ENCODE measurements at places on chromosomes 7 and 10.

DNA sequence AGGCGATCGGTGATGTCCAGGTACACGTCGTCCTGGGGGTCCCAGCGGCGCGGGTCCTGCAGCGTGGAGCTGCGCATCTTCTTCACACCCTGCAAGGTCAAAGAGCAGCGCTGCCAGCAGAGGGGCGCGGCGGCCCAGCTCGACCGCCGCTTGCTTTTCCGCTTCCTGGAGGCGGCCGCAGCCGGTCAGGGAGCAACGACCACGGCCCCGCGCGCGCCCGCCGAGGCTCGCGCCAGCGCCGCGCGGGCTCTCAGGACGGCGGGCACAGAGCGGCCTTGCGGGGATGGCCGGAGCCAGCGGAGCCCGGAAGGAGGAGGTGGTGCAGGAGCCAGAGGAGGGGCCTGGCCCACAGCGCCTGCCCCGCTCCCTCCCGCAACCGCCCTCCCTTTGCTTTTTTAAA, 76.4 kb upstream of the CDC14C start:
- DNase-seq: no peak

GRCh38 chr10:71467161-71467560, 70.4 kb downstream of the CDH23 start:
- no peak for DNase-seq

DNA sequence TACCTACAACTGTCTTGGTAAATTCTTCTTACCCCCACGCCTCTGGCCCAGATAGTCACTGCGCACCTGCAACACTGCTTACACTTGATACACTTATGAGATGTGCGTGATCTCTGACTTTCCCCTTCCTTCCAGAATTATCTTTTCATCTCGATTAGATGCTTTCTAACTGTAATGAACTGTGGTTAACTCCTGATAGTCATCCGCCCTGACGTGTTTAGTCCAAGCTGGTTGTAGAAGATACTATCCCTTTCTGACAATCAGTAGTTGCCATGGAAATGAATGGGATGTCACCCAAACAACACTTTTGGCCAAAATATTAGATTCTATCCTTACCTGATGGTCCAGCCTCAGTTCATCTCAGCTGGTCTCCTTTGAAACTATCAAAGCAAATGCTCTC, 241.5 kb downstream of the ADAM12 start:
- no peak for DNase-seq

DNA sequence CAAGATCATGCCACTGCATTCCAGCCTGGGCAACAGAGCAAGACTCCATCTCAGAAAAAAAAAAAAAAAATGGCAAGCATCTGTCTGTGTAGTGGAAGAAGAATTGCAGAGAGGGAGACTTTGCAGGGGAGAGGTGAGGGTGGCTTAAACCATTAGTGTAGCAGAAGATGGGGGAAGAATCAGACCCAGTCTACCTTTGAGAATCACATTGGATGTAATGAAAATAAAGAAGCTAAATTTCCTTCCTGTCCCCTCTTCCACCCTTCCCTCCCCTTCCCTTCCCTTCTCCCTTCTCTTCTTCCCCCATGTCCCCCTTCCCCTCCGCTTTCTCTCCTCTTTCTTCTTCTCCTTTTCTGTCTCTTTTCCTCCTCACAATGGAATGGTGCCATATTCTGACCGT, 180.8 kb upstream of the SVIL start:
- no peak for DNase-seq

GRCh38 chr7:67429735-67430134, 433.1 kb downstream of the TYW1 start:
- DNase-seq: no peak

DNA sequence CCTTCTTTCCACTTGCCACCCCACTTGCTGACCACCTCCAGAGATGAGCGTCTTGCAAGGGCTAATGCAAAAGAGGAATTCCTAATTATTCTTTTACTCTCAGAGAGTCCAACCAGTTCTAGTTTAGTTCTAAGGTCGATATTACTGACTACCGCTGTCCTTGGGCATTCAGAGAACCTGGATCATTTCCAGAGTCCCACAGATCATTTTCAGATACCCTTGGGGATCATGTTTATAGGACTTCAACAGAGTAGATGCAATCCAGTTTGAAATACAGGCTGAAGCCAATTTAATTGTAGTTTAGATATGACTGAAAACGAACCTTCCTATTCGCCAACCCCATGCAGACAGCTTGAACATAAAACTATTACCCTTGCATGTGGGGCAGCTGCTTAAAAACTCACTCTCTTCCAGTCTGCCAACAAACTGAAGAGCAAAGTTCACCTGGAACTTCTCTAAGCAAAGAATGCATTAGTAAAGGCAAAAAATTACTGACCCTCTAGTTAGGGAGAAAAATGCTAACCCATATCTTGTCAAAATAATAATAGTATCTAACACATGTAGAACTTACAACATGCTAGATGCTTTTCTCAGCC, 22.4 kb downstream of the CFAP69 start:
- no peak for DNase-seq

DNA sequence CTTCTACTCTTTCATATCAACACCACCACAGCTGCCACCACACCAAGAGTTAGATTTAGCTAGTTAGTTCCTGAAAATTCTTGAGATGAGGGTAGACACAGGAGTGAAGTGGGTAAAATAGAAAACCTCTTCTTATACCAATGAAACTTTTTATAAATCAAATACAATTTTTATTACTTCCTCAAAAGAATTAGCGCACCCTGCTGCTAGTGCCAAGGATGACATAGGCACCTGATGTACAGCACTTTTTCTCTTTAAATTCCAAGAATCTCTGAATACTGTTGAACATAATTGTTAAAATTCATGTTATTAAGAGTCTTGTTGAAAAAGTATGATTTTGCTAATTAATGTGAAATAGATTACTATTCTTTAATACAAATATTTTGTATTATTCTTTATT, 11.4 kb downstream of the ZWINT start:
- DNase-seq: no peak

DNA sequence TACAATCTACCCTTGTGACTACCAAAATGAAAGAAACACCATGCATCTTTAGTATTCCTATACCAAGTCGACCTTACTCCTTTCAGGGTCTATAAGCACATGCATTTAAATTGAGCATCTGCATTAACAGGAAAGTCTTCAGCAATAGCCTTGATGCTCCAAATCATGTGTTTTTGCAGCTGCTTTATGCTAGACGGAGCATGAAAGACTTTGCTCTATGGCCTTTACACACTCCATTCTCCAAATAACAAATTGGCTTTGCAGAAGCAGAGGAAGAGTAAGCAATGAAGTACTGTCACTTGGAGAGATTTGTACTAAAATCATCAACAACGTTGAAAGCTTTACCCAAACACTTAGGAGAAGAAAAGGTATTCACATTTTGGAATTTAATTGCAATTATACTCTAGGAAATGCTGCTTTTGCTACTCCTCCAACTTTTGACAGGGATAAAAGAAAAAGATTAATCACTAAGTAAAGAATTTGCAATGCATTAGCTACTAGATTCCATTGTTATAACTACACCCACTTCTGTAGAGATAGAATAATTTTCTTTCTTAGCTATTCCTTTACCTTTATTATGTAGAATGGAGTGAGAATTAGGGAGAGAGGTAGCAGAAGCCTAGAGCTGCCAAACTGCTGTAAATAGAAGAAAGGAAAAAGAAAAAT, 131.8 kb downstream of the SEMA3E start:
- DNase-seq: no peak

GRCh38 chr10:8543361-8544056, 489.0 kb downstream of the GATA3 start:
- no peak for DNase-seq

GRCh38 chr10:71770789-71771188, 2.5 kb downstream of the VSIR start:
- DNase-seq: no peak

GRCh38 chr7:4479367-4480039, 202.6 kb upstream of the FOXK1 start:
- DNase-seq: peak; percentile 50

DNA sequence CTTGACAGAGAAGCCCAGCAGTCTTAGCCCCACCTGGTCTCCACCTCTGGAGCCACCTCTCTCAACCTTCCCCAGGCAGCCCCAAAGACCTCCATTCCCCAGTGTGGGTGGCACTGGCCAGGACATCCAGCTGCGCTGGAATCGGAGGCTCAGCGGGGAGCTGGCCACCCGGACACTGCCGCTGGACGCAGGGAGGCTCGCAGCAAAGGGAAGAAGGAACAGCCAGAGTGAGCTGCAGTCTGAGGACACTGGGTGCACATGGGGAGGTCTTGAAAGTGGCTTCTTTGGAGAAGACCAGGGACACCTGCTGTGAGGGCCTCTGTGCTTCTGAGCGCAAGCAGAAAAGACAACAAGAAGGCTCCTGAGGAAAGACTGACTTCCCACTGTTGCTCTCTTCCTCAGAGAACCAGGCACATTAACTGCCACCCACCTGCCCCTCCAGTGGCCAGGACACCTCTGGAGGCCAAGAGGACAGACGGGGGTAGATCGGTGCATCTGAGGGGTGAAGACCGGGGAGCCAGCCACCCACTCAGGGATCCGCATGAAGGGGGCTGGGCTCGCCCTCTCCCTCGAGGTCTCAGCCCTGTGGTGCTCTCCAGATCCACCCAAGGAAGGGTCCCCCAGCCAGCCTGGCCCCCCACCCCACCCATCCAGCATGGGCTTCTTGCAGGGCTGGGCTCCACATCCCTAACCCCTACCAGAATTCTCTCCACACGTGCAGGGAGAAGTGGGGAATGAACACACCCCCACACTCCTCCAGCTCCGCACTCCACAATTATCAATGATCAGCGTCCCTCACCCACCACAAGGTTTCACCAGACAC, 1.8 kb downstream of the CAMK2B start:
- no peak for DNase-seq

- peak; percentile 40 for DNase-seq
Observed at GRCh38 chr10:74039561-74040145, 41.7 kb downstream of the VCL start.

DNA sequence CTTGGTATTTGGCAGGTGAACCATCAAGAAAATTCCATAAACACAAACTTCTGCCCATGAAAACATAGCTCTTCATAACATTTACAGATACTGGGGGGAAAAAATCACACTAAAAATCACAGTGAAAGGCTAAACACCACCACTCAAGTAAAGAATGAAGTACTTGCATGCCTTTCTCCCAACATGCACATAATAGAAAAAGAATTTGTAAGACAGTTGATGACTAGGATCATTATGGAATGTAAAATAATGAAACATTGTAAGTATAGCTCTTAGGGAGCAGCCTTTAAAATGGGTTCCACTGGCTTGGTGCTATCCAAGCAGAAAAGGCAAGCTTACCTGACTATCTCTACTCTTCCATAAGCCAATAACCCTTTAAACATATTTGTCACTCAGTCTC, 299.9 kb upstream of the LRRN3 start:
- DNase-seq: peak; percentile 48

DNA sequence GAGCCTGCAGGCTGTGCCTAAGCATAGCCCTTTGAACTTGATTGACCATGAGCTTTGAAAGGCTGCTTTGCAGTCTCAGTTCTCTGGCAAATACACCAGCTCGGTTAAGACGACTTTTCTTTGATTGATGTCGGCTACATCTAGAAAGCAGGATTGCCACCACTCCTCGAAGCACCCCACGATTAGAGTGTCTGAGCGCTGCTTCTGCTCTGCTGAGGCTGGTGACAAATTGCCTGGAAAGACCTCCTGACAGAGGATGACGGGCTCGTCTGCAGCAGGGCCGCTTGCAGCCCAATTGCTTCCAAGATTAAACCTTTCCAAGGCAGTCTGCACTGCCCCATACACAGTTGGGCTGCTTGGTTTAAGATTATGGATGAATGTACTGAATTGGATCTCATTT, 182.0 kb downstream of the CUX1 start:
- DNase-seq: no peak

DNA sequence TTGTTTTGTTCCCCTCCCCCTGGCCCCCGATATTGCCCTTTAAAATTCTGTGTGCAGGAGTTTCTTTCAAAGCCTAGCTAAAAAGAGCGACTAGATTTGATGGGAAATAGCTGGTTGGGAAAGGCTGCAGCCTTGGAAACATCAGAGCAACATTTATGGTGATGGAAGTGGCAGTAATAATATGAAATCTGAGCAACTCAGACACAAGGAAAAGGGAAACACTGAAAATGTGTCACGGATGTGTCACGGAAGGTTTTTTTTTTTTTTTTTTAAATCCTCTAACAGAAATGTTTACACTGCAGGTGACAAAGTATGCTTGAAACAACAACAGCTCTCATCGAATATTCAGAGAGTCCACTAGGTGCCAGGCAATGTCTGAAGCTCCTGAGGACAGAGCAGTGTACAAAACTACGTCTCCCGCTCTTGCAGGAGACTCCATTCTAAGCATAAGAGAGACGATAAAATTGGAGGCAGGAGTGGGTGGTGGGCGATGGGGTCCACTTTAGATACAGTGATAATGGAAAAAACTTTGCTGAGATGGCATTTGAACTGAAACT, 143.0 kb downstream of the RSU1 start:
- DNase-seq: no peak

- peak; percentile 21 for DNase-seq
Observed at GRCh38 chr10:100502926-100503494, 16.7 kb downstream of the SEC31B start.

DNA sequence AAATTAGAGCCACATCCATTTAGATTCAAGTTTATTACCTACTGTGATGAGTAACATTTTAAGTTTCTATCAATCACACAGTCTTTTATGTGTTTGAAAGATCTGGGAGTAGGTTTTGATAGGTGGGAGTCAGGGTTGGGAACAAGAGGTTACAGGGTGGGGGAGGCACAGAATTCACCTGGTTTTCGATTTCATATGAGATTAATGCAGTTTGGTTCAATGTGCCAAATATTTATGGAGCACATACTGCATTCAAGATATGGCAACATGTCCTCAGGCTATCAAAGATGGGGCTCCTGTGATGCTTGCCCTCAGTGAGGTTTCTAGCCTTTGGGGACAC, 564.1 kb downstream of the SUGCT start:
- DNase-seq: no peak

GRCh38 chr7:123601530-123601929, at the start of gene ASB15:
ASB15 (plus strand) TSS chr7:123601821; CDS start chr7:123614503, 12,682 bp downstream.
- no peak for DNase-seq

GRCh38 chr10:78524941-78525340, 491.3 kb downstream of the RPS24 start:
- DNase-seq: no peak

DNA sequence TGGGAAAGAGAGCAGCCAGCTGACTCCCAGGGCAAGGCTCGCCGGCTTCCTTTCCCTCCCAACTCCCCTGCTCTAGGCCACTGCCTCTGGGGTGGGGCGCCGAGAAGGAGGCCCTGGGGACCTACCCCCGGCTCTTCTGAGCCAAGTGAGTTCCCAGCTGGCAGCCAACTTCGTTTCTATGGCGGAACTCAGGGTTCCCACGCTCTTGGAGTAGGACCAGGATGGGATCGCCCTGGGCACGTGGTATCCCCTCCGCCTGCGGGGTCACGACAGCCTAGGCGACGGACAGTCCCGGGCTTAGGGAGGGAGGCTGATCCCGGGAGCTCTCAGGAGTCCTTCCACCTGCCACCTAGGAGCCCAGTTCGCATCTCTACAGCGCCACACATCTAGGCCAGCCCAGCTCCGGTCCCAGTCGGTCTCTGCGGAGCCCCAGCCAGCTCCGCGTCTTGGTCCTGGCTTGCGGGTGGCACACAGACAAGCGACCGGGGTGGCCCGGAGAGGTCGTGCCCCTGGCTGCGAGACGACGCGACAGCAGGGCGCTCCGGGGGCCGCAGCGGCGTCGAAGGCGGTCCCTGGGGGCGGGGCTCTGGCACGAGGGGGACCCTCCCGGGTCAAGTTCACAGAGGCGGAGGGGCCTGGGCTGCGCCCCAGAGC, 20.5 kb upstream of the GATA3 start:
- DNase-seq: no peak

Measured in fibroblast of skin of scalp (primary cell).